ENCODE measurements at places on chromosomes 2 and 18. TPM values are rescaled to one million over a fixed set of nuclear protein-coding genes. Genes with fewer than 3 reads are reported as not detected.

DNA sequence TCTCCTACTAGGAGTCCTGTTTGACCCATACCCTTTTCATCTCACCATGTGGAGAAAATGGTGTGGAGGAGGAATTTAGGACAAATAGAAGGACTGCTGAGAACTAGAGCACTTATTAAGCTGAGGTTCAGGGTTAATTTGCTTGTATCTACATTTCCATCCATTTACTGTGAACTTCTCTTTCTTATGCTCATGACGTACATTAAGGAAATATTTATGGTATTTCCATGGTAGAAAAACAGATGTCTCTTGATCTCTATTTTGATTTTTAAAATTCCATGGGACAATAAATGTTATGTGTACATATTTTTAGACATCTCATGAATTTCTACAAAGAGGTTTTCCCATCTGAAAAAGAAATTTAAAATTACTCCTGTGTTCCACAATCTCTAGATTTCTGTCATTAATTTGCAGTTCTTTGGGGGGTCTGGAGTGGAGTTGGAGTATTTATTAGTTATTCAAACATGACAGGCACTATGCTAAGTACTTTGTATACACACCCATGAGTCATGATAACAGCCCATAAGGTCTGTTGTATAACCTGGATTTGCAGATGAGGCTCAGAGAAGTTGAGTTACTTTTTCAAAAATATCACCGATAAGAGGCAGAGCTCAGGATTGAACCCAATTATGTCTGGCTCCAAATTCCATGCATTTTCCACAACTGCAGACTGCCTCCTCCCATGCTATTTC is 112.6 kb downstream of the COPS8 start:
- no peak for DNase-seq

DNA sequence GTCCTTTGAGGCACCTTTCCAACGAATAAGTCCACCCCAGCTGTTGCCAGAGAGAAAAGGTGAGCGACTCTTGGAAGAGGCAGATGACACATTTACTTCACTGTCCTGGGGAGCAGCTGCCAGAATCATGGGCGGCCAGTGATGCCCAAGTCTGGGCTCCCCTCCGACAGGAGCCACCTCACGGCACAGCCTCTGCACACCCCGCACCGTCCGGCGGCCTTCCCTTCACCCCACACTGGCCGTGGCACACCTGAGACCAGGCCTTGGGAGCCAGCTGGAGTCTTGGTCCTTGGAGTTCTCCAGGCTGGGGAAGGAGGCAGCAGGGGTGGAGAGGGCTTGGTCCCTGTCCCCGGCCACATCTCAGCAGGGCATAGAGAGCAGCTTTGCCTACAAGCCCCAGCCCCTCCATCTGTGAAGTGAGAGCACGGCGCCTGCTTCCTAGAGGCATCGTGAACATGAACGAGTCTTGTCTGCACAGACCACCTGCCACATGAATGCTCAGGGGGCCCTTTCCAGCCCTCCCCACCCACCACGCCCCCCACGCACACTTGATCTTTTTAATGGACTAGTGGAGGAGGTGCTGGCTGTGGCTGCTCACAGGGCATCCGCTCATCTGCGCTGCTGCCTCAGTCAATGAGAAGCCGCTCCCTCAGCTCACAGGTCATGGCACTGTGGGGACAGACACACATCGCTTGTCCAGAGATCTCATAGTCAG is 400.2 kb upstream of the MYT1L start:
- no peak for DNase-seq

RNF138 gene
- total RNA-seq, result 12.0 TPM

- DNase-seq, result no peak
Measured at GRCh38 chr18:31835528-31836133, 75.0 kb upstream of the SLC25A52 start.

GRCh38 chr2:191678437-191679100 is 633 bp downstream of the NABP1 start:
- peak; percentile 66 for DNase-seq

UGT1A3 gene
- total RNA-seq, result 52.8 TPM

DNA sequence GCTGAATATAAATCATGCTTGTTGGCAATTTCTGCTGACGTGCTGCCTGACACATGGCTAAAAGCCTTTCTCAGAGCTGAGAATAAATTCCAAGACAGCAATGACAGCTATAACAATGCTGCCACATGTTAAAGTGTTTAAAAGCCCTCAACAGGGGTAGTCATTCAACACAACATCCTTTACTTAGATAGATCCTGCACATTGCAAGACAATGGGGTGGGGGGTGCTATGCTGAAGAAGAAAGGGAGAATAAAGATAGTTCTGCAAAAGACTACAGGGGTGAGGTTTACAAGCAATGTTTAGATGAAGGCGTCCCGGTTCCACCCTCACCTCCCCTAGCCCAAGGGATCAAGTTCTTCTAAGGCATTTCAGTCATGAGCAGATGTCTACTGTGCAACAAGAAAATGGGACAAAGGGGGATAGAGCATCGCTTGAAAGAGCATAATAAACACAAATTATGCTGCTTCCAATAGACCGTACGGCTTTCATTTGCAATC is 291.0 kb upstream of the ACVR2A start:
- no peak for DNase-seq

Measured in left lobe of liver (tissue), 2 donors.